ENCODE measurements at places on chromosomes 12 and 14.

DNA sequence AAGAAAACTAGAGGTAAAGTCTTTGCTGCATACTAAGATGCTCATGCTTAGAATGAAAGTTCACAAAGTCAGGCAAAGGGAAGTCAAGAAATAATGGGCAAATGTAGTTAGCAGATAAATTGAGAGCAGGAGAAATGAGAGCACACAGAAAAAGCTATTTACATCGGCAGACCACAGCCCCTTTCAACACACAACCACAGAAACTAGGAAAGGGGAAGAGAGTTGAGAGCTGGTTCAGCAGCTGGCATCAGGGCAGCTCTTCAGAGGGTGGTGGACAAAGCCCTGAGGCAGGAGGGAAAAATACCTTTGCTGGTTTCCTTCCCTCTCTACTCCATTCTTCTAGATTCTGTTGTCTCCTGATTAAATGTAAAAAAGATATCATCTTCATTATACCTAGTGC, 95.4 kb upstream of the ANO4 start:
- DNase-seq = no peak

DNA sequence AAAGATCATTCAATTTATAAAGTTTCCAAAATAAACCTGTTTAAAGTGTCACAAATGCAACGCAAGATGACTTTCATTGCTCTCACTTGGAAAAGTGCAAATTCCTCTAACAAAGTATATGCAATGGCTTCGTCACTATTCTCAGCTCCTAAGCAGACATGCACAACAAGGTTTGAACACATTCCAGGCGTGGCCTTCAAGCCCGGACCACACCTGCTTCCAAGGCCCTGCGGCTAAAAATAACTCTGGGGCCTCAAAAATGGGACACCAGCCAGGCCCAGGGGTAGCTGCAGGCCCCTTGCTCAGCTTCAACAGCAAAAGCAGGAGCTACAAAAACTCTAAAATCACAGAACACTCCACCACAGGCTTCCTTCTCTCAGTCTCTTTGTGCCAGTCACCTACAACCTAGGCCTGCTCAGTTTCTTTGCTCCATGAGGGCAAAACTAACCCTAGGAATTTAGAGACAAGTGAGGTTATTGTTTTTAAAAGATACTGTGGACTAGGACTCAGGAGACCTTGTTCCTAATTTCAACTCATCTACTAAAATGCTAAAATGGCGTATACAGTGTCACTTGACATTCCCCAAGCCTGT, 29.3 kb downstream of the DUSP16 start:
- no peak for DNase-seq

DNA sequence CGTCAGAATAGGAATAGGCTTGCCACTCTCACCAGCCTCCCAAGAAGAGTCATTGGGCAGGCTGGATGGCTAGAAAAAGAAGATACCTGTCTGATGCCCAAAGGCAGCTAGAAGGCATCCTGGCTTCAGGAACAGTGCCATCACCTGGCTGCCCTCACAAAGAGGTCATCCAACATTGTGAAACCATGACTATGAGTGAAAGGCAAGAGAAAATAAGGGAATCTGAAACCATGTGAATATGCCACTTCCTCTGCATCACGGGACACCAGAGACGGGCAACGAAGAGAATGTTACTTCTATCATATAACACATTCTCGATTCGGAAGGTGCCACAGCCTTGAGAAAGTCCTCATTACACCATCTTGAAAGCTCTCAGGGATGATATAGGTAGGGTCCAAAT, 182.0 kb downstream of the DAD1 start:
- no peak for DNase-seq

GRCh38 chr12:89372584-89373370, 20.5 kb upstream of the DUSP6 start:
- no peak for DNase-seq

DNA sequence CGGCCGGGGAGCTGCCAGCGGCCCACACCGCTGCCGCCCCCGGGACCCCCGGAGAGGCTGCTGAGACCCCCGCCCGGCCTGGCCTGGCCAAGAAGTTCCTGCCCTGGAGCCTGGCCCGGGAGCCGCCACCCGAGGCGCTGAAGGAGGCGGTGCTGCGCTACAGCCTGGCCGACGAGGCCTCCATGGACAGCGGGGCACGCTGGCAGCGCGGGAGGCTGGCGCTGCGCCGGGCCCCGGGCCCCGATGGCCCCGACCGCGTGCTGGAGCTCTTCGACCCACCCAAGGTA, 12.8 kb downstream of the SH2B3 start:
- no peak for DNase-seq

DNA sequence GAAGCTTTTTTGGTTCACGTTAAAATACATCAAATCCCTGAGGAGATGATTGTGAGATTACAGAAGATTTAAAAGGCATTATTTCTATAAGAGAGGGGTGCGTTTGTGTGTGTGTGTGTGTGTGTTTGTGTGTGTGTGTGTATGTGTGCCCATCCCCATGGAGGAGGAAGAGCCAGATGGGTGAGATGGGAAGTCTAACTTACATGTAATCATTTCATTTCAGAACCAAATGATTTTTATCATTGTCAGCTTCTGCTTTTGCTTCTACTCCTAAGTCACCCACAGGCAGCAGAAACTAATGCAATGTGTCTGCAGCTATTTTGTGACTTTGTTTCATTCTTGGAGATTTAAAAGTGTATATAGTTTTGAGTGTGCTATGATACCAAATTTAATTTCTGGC, 68.7 kb downstream of the SLC4A8 start:
- no peak for DNase-seq

- DNase-seq = no peak
Observed at GRCh38 chr14:102019006-102019540, 54.7 kb downstream of the DYNC1H1 start.

- DNase-seq = peak; percentile 34
Observed at GRCh38 chr12:6285063-6285477, 25.4 kb upstream of the PLEKHG6 start.

- DNase-seq = no peak
Observed at GRCh38 chr12:53748072-53748840, 3.5 kb downstream of the CISTR start.

GRCh38 chr12:11894890-11895289, 175.8 kb upstream of the BCL2L14 start:
- DNase-seq = no peak

DNA sequence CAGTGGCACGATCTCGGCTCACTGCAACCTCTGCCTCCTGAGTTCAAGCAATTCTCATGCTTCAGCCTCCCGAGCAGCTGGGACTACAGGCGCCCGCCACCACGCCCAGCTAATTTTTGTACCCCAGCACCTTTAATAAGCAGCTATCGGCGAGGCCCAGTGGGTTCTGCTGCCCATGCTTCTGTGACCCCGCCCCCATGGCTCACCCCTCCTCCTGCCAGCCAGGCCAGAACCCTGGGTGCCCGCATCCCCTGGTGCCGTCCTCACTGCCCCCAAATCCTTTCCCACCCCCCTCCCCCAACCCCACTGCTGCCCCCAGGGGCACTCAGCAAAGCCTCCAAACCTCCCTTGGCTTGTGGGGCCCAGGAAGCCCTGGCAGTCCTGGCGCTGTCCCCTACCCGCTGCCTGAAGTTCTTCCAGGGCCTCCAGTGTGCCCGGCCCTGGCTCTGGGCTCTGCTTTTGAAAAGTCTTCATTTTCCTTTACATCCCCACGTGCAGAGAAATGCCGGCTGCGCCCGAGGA, 14.5 kb downstream of the BAG5 start:
- no peak for DNase-seq

- no peak for DNase-seq
Observed at GRCh38 chr12:72282721-72283120, 10.6 kb downstream of the TRHDE start.

DNA sequence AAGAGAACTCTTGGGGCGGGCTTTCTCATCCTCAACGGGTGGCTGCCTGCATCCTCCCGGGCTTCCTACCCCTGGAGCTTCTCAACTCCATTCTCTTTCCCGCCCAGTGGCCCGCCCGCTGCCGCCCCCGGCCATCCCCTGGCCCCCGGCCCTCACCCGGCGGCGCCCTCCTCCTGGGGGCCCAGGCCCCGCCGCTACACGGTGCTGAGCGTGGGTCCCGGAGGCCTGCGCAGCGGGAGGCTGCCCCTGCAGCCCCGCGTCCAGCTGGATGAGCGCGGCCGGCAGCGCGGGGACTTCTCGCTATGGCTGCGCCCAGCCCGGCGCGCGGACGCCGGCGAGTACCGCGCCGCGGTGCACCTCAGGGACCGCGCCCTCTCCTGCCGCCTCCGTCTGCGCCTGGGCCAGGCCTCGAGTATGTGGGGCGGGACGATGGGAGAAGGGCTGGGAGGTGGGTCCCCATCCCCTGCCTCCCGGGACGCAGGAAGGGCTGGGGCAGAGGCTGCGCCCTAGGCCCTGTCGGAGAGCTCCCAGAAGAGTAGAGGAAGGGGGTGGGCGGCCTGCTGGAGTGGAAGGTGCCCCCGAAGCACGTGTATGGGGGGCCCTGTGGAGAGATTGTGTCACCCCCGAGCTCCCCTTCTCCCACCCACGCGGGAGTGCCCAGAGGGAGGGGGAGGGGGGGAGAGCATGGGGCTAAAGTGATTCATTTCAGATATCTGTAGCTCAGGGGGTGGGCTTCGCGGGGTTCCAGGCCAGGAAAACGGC, 1.5 kb downstream of the LAG3 start:
- DNase-seq = no peak

GRCh38 chr12:12023456-12023855, 47.3 kb upstream of the BCL2L14 start:
- DNase-seq = no peak

- no peak for DNase-seq
Observed at GRCh38 chr12:107090711-107091110, 2.6 kb downstream of the CRY1 start.
